Brain pericyte (primary cell): ENCODE measurements at places on chromosomes 13 and 19.

GRCh38 chr13:99285432-99286182 lies 21.6 kb downstream of the GPR183 start:
- DNase-seq, result no peak

DNA sequence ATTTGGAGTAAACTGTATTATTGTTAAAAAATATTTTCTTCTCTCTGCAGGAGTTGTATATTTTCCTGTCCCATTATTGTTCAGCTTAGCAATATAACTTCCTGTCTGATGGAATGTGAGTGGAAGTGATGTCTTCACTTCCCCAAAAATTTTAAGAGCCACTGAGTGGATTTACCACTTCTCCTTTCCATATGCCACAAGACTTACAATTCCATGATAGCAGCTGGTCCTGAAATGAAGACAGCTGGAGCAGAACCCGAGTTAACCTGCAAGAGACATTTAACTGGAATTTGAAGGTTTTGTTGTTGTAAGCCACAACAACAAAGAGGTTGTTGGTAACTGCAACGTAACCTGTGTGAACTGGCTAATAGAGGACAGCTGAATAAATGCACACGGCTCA lies 23.4 kb upstream of the TBC1D4 start:
- no peak for DNase-seq

- DNase-seq, result no peak
Measured at GRCh38 chr13:91346850-91347201, 661 bp upstream of the MIR17HG start.

DNA sequence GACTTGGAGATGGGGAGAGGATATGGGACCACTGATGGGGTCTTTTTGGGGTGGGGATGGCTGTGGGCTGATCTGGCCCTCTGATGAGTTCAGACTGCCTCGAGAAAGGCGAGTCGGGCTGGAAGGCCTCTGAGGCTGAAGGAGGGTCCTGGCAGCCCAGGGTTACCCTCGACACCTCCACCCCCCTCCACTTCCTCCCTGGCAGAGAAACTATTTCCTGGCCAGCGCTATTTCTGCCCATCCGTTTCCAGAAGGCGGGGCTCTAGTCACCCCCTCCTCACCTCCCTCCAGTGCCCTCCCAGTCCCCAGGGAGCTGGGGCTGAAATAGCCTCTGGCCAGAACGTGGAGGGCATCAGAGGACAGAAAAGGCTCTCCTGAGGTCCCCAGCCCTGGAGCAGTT lies 9.7 kb downstream of the EXOC3L2 start:
- no peak for DNase-seq

DNA sequence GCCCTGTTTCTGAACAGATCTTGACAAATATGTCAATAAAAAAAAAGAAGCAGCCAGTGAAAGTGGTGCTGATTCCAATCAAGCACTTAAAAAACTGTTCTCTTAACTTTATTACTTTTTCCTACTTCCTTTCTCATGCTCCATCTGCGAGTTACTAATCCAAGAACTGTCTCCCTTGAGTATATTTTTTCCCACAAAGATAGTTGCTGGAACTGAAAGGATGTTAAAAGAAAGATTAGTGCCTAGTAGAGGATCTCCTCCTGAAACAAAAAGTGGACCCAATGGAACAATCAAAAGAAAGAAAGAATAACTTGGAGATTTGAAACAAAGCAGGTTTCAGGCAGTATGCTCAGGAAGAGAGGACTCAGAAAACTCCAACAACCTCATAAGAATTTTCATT lies 1034.8 kb downstream of the PCDH17 start:
- DNase-seq, result no peak
